ENCODE measurements at places on chromosomes 2 and 18. TPM values are rescaled to one million over a fixed set of nuclear protein-coding genes. Genes with fewer than 3 reads are reported as not detected.
A peak's percentile ranks its signal among the peaks of the same experiment; 100 is the strongest.

Gene TXNDC9
- total RNA-seq, result 32.2 TPM

Gene PPP1R1C
- not detected for total RNA-seq

DNA sequence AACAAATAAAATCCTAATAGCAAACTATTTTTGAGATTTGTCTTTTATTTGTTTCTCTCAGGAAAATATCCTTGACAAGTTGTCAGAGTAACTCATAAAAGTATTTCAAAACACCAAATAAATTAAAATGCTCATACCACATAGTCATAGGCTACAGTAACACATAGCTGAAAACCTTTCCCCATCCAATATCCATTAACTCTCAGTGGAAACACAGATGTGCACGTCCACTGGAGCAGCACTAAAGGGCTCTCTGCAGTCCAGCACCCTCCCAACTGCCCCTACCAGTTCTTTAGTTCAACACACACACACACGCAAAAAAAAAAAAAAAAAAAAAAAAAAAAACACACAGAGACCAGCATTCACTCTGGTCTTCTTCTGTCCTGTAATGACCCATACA lies 879 bp upstream of the XDH start:
- H3K36me3 ChIP-seq, result no peaks in the 10 kb centered on the region
- peaks cover 22% of the 10 kb centered on the region for H3K27me3 ChIP-seq
- H3K4me3 ChIP-seq, result no peak overlapping the region
- DNase-seq, result no peak

DNA sequence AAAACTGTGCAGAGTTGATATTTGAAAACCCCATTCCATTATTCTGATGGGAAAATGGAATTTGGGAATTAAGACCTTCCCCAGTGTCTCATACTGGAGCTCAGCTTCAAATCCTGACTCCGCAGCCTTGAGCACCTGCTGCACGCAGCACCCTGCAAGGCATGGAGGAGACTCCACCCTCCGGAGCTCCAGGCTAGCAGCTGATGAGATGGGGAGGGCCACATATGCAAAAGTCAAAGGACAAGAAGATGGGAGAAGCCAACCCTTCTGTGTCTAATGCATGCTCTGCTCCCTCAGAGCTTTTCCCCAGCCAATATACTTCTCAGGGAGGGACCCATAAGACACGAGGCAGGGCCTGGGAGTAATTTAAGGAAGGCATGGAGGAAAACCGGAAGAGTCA lies 34.7 kb upstream of the TRIB2 start:
- no peak overlapping the region for H3K4me3 ChIP-seq
- no peak for DNase-seq
- H3K27ac ChIP-seq, result no peak overlapping the region
- peaks cover 11% of the 10 kb centered on the region for H3K27me3 ChIP-seq
- H3K4me1 ChIP-seq, result no peaks in the 10 kb centered on the region

- no peaks in the 10 kb centered on the region for H3K27me3 ChIP-seq
- H3K4me1 ChIP-seq, result peaks cover 1% of the 10 kb centered on the region
- peak overlapping the region; percentile 48 for H3K27ac ChIP-seq
- peaks cover 13% of the 10 kb centered on the region for H3K36me3 ChIP-seq
These were observed 19.8 kb downstream of the MPHOSPH10 start for GRCh38 chr2:71150082-71150816.

- no peak for DNase-seq
- H3K27me3 ChIP-seq, result peaks cover 5% of the 10 kb centered on the region
- no peak overlapping the region for H3K4me3 ChIP-seq
- no peaks in the 10 kb centered on the region for H3K36me3 ChIP-seq
These were observed 384.4 kb downstream of the EIPR1 start for GRCh38 chr2:2993172-2993692.

GRCh38 chr2:26809876-26810577 lies 24.2 kb downstream of the CENPA start:
- no peak for DNase-seq
- no peak overlapping the region for H3K27ac ChIP-seq
- H3K36me3 ChIP-seq, result no peaks in the 10 kb centered on the region
- H3K4me1 ChIP-seq, result peaks cover 8% of the 10 kb centered on the region
- H3K4me3 ChIP-seq, result no peak overlapping the region

DNA sequence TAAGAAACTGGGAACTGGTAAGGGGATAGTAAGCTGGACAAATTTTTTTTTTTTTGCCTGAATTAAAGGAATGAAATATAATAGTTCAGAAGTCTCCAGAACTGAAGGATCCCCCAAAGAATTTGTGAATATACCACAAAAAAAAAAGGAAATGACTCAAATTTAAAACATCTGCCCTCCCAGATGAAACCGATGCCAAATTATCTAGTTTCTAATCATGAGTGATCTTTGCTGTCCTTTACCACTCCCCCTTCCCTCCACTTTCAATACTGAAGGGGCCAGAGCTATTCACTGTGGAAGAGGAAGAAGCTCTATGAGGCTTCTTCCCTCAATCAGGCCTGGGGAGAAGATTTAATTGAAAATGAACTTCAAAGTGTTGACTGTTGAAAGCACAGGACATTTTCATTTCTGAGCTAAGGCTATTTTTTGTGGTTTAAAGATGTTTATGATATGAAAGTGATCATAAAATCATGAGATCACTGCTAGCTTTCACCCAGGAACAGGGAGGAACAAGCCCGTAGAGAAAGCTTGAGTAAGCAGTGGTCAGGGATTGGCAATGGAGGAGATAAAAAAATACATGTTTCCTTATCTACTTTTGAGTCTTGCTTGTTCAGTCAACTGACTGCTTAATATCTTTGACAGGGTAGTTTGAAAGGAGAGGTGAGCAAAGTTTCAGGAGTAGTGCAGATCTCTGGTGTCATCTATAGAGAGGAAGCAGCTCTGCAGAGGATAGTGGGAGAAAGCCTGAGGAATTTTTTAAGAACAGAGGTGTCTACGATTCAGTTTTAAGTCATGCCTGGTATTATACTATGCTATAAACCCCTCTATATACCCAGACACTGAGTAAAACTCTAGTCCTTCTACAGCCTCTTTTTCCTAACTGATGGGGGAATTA lies 409.5 kb upstream of the FIGN start:
- H3K27ac ChIP-seq, result no peak overlapping the region
- H3K27me3 ChIP-seq, result peaks cover 2% of the 10 kb centered on the region
- H3K36me3 ChIP-seq, result no peaks in the 10 kb centered on the region
- no peak for DNase-seq
- H3K4me1 ChIP-seq, result no peaks in the 10 kb centered on the region
